Natural killer cell treated with Interleukin-12 subunit alpha and Interleukin-12 subunit beta and Interleukin-15 and Interleukin-18, amount 100 ng/mL, for 72 hours (primary cell): ENCODE measurements at places on chromosomes 3 and 15. TPM values are rescaled to one million over a fixed set of nuclear protein-coding genes. Genes with fewer than 3 reads are reported as not detected.

ABHD6 gene
- 2.5 TPM for total RNA-seq

OXSM gene
- total RNA-seq: 16.2 TPM

EOMES gene
- 117 TPM for total RNA-seq

EOGT gene
- 12.0 TPM for total RNA-seq

DNA sequence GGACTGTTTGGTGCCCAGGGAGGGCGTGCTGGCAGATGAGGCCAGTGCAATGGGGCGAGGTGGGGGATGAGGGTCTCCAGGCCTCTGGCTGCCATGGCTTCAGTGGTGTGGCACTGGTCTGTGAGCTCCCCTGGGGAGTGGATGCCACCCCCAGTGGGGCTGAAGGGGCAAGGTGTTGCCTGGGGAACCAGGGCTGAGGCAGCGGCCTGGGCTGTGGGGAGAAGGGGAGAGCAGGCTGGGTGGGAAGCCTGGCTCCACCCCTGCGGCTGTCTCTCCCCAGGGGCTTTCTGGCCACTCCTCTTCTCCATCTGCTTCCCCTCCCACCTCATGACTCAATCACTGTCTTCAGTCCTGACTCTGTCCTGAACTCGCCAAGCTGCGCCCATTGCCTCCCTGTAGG is 88.4 kb upstream of the TLE3 start:
- DNase-seq: peak; percentile 58

- no peak for DNase-seq
These were observed 353.5 kb downstream of the CADM2 start for GRCh38 chr3:85312331-85312730.

DNA sequence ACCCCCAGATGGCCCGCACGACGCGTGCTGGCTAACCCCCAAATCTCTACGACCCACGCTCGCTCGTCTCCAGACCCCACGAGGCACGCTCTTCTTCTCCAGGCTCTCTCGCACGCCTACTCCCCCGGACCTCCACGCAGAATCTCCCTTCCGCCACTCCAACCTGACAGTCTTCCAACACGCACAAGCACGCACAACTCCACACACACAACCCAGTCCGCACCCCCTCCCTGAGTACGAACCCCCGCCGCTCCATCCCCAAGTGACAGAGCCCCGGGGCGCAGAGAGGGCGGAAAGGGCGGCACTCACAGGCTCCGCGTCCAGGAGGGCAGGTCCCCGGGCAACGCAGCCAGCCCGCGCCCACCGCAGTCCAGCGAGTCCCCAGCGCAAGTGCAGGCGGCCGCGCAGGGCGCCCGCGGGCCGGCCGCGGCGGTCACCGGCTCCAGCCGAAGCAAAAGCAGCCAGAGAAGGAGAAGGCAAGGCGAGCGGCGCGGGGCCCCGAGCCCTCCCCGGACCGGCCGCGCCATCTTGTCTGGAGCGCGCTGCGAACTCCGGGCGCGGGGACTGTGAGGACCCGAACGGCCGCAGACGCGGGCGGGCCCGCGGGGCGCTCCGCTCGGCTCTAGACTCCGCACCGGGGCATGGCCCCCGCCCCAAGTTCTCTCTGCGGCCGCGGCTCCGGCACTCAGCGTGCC is 794 bp downstream of the LRIG1 start:
- no peak for DNase-seq

DNA sequence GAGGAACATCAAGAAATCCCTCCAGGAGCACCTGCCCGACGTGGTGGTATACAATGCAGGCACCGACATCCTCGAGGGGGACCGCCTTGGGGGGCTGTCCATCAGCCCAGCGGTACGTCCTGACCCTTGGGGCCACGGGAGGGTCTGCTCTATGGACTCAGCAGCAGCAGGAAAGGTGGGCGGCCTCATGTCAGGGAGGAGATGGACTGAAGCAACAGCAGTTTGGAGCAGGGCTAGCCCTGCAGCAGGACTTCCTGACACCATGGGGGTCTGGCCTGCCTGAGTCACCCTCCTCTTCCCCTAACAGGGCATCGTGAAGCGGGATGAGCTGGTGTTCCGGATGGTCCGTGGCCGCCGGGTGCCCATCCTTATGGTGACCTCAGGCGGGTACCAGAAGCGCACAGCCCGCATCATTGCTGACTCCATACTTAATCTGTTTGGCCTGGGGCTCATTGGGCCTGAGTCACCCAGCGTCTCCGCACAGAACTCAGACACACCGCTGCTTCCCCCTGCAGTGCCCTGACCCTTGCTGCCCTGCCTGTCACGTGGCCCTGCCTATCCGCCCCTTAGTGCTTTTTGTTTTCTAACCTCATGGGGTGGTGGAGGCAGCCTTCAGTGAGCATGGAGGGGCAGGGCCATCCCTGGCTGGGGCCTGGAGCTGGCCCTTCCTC is 24.2 kb downstream of the HDAC11 start:
- DNase-seq: no peak

- no peak for DNase-seq
These were observed 1060.8 kb downstream of the ROBO1 start for GRCh38 chr3:78706906-78707523.
